ENCODE measurements at places on chromosomes 2 and 18. TPM values are rescaled to one million over a fixed set of nuclear protein-coding genes. Genes with fewer than 3 reads are reported as not detected.
A peak's percentile ranks its signal among the peaks of the same experiment; 100 is the strongest.

CNTNAP5 gene
- not detected for total RNA-seq

FAP gene
- 0.88 TPM for total RNA-seq

RUFY4 gene
- total RNA-seq = 1.3 TPM

EPHA4 gene
- 34.4 TPM for total RNA-seq

REG1B gene
- total RNA-seq = not detected

SERPINB12 gene
- total RNA-seq = not detected

PEX13 gene
- total RNA-seq = 22.5 TPM

DNA sequence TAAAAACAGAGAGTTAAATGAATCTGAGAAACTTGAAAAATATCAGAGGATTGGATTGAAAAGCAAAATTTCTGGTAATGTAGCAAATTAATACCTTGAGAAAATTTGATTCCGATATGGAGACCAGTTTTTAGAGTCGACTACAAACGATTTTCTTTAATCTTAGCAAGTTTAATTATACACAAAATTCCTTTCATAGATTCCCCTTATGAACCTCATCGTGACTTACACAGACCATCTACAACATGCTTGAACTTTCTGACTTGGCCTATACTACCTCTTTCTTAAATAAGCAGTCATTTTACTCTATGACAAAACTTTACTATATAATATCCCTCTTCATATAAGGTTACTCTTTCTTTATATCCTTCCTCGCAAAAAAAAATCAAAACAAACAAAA, 769.6 kb upstream of the CRIM1 start:
- no peak for DNase-seq

- DNase-seq = no peak
Measured at GRCh38 chr2:121326628-121327027, 41.6 kb upstream of the TFCP2L1 start.

GRCh38 chr2:3461801-3462492, 57.4 kb downstream of the ADI1 start:
- DNase-seq = peak; percentile 72

GRCh38 chr2:105886029-105886454, 141.3 kb downstream of the NCK2 start:
- no peak for DNase-seq

DNA sequence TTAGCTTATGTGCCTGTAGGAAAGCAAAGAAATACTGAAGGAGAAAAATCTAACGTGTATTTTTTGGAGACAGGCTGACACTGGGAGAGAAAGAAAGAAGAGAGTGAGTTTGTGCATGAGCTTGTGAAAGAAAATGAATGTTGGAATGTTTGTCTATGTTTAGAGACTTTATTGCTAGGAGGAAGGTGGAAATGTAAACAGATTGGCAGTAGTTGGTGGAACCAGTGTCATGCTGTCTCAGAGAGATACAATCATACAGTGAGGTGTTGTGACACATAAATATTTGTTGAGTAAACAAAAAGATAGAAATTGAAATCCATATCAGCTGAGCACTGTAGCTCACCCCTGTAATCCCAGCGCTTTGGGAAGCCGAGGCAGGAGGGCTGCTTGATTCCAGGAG, 222.2 kb upstream of the MEIS1 start:
- DNase-seq = no peak

- DNase-seq = peak; percentile 10
Measured at GRCh38 chr2:154686162-154686561, 12.3 kb upstream of the KCNJ3 start.

GRCh38 chr18:11985586-11985985, 4.3 kb downstream of the IMPA2 start:
- no peak for DNase-seq

GRCh38 chr18:47901624-47902362, 28.7 kb downstream of the SMAD2 start:
- DNase-seq = no peak

DNA sequence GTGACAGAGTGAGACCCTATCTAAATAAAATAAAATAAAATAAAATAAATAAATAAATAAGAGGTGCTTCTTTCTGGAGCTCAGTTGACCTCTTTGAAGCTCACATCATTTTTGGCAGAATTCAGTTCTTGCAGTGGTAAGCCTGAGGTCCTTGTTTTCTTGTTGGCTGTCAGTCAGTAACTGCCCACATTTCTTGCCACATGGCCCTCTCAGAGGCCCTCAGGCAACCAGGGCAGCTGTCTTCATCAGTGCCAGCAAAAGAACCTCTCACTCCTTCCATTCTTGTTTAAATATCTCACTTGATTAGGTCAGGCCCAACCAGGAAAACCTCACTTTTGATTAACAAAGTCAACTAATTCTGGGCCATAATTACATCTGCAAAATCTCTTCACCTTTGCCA, 53.2 kb downstream of the RAPGEF4 start:
- no peak for DNase-seq
